ENCODE measurements at places on chromosomes 3 and 15.

- DNase-seq, result peak; percentile 77
These were observed 149.8 kb downstream of the TMCO5A start for GRCh38 chr15:38084289-38084688.

- no peak for DNase-seq
These were observed 7.7 kb downstream of the CHRNB4 start for GRCh38 chr15:78633348-78633747.

- peak; percentile 66 for DNase-seq
These were observed 43.9 kb downstream of the BHLHE40 start for GRCh38 chr3:5022966-5023776.

DNA sequence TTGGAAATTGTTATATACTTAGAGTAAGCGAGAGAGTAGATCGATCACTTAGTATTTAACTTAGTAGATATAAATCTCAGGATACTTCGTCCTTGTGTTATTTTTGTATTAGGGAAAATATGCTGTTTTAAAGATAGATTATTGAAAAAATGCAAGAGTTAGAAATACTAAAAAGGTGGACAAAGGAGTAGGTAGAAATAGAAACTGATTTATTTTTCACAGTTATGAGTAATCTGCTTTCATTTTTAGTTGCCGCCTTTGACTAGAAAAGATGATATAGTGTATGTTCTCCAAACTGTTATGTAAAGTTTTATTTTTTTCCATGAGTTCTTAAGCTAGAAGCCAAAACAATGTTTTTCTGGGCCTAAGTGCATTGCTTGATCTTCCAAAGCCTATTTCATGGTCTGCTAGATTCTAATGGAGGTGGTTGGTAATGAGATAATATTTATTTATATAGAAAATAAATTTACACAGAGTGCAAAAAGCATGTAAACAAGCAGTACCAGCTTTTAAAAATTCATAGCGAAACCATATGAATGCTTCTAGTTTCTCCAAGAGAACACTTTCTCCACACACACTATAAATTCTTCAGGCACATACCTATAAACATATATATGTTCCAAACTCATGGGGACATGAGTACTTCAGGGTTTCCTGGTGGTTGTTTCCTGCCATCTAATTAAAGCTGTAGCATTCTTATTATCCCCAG, 61.1 kb downstream of the DIPK2A start:
- no peak for DNase-seq

DNA sequence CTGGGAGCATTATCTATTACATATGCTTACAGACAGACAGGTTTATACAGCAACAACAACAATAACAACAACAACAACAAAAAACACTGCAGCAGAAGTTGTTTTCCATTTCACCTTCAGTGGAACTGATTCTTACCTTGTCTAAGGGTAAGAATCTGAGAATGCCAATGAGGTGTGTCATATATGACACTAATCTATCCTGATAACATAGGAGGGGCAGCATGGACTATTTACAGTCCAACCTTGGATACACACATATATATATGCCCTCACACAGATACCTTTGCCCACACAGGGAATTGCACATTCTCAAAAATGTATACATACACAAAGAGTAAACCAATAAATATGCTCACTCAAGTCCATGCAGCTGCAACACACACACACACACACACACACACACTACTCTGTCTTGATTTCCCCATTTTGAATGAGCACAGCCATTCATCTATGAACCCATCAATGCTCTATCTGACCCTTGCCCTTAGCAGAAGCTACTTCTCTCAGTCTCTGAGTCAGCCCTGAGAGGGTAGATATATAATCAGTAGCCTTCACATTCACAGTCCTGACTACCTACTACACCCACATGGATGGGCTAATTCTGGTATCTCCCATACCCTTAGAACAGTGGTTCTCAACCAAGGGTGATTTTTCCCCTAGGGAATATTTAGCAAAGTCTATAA, 9.7 kb upstream of the TRANK1 start:
- DNase-seq, result peak; percentile 88

GRCh38 chr3:55723653-55724406, 236.7 kb upstream of the WNT5A start:
- no peak for DNase-seq

DNA sequence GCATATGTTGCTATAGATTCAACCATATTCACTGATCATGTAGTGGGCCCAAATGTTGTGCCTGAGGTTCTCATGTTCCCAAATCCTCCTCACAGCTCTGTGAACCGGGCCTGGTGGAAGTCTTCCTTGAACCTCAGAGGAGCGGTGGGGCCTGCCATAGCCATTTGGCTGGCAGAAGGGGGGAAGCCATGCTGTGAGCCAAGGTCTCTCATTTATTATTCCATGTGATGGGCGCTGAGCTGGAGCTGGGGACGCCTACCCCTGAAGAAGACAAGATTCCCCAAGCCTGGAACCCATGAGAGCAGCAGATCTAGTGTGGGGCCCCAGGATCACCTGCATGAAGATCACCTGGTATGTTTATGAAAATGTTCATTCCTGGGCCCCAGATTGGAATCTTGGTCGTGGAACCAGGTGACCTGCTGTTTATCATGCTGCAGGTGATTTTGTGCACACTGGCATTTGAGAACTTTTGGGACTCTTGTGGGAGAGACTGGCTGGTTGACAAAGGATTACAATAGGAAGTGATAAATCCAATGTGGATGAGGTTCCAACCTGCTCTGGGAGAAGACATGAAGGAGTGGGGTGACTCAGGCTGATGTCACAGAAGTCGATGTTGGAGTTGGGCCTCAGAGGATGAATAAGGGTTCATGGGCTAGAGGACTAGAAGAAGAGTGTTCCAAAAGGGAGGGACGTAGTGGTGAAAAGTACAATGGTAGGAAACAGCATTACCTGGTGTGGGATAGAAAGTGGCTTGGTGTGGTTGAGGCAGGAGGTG, 102.1 kb downstream of the ASB7 start:
- DNase-seq, result no peak

DNA sequence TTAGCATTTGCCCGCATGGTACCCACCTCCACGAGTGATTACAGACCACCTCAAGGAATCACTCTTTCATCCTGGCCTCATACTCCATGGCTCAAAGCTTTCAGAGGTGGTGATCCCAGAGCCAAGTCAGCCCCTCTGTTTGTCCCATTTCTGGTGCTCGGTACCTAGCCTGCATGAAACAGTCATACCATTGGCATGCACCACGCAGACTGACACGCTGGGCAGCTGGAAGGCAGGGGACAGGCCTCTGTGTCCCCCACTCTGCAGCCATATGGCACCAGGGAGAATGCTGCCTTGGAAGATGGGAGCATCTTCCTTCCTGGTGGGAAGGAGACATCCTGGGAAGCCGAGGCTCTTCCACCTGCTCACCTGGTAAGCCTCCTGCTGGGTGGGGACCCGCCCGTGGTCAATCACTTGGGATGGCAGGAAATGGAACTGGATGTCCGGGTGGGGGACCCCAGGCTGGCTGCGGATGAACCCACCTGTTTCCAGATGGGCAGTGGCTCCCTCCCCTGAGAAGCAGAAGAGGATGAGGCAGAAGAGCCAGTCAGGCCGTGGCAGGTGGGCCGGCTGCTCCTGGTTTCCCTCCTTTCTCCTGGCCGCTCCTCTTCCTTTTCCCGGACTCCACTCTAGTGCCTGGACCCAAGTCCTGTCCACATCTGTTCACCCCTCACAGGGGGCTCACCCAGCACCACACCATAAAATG, 26.9 kb downstream of the CHDH start:
- no peak for DNase-seq

- no peak for DNase-seq
These were observed 223.8 kb downstream of the OPA1 start for GRCh38 chr3:193816656-193817311.

- no peak for DNase-seq
These were observed 50.3 kb upstream of the SELENOK start for GRCh38 chr3:53941950-53942349.

DNA sequence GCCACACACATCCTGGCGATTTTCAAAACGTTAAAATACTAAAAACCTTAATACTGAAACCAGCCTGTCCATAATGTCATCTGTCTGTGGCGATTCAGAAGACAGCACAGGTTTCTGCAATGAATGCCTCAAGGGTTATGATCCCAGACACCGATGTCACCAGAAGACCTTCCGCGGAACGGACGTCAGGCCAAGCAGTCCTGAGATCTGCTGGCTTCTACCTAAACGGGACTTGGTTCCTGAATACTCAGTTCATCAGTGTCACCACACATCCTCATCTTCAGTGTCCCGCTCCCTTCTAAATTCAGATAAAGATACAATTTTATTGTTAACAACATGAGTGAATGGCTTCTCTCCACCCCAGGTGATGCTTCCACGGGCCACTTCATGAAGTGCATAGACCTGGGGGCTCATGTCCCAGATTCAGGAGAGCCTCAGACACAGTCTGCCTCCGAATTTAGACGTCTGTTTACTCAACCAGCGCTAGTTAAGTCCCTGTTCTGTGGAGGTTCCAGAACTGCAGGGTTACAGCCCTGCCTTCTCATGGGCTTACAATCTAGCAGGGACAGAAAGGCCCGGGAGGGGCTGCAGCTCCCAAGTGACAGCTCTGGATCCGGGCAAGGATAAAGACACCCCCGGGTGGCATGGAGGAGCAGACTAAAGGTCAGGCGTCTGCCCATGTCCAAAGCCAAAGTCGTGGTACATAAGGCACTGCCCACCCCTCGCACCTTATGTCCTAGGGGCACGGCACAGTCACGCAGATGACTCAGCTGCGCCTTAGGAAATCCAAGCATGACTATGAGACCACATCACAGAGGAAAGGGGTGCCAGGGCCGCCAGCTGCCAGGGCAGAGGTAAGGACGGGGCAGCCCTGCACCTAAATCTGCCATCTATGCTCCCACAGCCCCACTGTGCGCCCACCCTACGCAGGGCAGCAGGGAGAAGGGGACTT, 75.9 kb downstream of the VGLL4 start:
- no peak for DNase-seq

GRCh38 chr3:142650001-142650693, 54.0 kb downstream of the PLS1 start:
- DNase-seq, result peak; percentile 46

- DNase-seq, result peak; percentile 92
These were observed 40.1 kb upstream of the CD47 start for GRCh38 chr3:108130701-108131474.

GRCh38 chr3:132570016-132570415, 27.1 kb upstream of the ACKR4 start:
- no peak for DNase-seq

DNA sequence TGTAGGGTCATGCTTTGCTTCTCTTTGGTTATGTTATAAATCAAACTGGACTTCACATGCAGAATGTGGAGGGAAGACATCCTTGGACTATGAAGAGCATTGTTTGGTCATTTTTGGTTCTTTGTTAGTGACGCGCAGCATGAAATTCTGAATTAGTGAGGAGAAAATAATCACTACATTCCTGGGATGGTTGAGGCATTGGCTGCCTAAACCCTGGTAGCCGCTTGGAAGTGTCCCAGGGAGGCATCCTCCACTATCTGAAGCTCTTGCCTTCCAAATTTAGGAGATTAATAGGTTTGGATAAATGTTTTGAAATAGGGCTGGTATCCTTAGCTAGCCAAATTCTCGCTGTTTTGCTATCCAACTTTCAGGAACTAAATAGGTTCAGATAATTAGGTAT, 96.2 kb downstream of the CLSTN2 start:
- no peak for DNase-seq

GRCh38 chr3:185936273-185936629, 1.6 kb downstream of the TRA2B start:
- DNase-seq, result no peak

DNA sequence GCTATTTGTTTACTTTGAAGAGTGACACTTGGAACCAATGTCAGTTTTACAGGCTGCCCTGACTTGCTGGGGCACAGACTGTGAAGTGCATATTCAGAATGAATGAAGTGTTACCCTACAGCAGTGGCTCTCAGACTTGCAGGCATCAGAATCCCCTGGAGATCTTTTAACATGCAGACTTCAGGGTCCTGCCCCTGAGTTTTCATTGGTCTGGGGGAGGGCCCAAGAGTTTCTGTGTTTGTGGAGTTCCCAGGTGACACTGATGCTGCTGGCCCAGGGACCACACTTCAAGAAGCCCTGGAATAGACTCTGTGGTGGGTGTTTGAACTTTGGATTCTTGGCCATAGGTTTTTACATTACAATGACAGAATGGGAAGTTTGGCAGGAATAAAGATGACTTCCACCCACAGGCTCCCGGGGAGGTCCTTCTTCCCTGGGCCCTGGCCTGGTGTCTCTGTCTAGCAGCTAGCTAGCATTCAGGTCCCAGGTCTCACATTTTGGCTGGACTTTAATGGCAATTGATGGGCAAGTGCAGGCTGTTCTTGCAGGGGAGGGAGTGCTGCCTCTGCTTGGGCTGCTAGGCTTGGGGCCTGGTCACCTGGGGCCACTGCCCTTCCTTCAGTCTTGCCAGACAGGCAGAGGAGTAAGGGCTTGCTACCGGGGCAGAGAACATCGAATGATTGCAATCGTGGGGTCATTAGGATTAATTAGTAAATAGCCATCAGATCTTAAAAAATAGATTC, 149.0 kb downstream of the APBA2 start:
- DNase-seq, result no peak

GRCh38 chr3:194618858-194619608, 14.2 kb downstream of the TMEM44 start:
- DNase-seq, result no peak

- DNase-seq, result no peak
These were observed 3.0 kb downstream of the RPL39L start for GRCh38 chr3:187136337-187136736.

DNA sequence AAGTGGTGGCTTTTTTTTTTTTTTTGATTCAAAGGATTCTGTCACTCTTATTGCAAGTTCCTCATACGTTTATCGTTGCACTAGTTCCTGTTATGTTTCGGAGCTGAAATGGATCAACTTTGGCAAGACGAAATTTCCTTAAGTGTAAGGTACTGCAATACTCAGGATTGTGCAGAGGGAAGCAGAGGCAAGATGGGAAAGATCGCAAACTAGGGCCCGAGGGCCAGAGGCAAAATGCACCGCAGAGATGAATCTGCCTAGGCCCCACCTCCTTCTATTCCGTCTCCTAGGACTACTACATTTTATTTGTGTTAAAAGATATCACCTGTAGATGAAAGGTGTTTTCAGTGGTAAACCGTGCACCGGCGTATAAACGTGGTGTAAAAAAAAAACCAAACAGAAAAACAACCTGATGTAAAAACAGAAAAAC, 331 bp downstream of the RNU6-1 start:
- peak; percentile 66 for DNase-seq
